EH (cell line): ENCODE measurements at places on chromosomes 16 and 17.

- no peak for DNase-seq
Measured at GRCh38 chr16:1537138-1537577, 3.7 kb downstream of the TMEM204 start.

GRCh38 chr17:57707892-57708291 is 37.2 kb downstream of the CCDC182 start:
- peak; percentile 9 for DNase-seq

DNA sequence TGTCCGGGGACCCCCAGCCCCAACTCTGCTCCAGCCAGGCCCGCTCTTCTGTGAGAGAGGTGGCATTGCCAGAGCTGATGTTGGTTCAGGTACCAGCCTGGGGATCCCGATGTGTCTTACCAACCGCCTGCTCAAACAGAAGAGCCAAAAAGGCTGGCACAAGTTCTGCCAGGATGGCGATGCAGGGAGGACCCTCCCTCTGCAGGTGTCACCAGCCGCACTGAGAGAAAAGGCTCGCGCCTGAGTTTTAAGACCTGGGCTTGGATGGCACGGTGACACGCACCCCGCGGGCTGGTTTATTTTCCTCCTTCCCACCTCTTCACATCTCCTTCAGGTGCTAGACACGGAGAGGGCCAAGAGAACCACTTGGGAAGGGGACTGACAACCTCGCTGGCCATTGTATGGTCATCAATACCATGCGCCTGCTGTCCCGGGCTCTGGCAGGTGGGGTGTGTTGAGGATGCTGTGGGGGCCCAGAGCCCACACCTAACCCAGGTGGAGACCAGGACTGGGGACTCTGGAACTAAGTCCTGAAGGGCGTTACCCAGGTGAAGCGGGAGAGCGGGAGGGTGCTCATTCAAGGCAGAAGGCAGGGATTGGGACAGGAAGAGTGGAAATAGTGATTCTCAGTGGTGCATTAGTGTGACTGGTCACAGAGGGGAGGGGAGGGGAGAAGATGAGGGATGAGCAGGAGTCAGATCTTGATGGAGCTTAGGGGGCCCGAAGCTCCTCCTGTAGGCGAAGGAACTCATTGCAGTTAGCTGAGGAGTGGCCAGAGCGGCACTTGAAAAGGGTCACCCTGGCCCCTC is 16.3 kb downstream of the FOXJ1 start:
- peak; percentile 31 for DNase-seq

DNA sequence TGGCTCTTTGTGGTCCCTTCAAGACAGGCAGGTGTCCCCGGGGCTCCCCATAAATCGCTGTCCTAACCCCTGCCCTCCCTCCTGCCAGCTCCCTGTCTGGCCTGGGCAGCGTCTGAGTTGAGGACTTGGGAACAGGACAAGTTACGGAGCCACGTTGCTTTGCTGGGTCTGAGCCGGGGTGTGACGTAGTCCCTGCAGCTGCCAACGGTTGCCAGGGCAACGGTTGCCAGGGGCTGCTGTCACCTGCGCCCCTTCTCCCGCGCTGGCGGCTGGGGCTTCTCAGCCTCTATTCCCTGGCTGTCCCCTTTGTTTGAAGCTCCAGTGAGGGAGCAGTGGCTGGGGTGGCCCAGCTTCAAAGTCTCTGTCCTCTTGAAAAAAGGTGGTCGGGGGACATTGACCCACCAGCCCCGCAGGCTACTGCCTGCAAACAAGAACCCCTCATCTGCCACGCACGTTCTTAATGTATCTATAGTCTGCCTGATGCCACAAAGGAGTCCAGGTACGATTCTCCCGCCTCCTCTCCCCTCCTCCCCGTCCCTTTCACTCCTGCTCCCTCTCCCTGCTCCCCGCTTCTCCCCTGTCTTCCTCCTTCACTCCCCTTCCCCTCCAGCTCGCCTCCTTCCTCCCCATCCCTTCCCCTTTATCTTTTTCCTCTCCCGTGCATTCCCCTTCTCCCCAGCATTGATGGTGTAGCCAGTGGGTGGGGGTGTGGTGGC is 10.9 kb downstream of the ADGRG1 start:
- no peak for DNase-seq

DNA sequence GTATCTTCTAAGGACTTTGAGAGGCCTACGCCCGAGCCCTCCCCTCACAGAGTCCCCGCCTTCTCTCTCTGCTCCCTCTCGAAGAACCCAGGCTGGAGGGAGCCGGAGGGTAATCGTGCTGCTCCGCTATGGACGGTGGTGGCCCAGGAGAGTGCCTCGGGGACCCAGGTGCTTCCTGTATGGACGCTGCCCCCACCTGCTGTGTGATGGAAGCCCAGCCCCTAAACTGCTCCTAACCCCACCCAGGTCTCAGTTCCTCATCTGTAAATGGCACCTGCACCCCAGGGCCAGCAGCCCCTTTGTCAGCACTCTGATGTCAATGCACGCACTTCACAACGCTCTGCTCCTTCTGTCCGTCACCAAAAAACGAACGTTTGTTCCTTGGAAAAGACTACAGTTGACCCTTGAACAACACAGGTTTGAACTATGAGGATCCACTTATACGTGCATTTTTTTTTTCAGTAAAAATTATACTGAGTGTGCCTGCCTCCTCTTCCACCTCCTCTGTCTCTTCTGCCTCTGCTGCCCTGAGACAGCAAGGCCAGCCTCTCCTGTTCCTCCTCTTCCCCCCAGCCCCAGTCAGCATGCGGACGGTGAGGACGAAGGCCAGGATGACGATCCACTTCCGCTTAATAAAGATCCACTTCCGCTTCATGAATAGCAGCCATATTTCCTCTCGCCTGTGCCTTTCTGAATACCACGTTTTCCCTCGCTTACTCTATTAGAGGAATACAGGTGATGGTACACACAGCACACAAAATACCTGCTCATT is 118.3 kb downstream of the BANP start:
- DNase-seq, result no peak

- peak; percentile 10 for DNase-seq
Measured at GRCh38 chr16:49556606-49557446, 183.2 kb downstream of the C16orf78 start.

DNA sequence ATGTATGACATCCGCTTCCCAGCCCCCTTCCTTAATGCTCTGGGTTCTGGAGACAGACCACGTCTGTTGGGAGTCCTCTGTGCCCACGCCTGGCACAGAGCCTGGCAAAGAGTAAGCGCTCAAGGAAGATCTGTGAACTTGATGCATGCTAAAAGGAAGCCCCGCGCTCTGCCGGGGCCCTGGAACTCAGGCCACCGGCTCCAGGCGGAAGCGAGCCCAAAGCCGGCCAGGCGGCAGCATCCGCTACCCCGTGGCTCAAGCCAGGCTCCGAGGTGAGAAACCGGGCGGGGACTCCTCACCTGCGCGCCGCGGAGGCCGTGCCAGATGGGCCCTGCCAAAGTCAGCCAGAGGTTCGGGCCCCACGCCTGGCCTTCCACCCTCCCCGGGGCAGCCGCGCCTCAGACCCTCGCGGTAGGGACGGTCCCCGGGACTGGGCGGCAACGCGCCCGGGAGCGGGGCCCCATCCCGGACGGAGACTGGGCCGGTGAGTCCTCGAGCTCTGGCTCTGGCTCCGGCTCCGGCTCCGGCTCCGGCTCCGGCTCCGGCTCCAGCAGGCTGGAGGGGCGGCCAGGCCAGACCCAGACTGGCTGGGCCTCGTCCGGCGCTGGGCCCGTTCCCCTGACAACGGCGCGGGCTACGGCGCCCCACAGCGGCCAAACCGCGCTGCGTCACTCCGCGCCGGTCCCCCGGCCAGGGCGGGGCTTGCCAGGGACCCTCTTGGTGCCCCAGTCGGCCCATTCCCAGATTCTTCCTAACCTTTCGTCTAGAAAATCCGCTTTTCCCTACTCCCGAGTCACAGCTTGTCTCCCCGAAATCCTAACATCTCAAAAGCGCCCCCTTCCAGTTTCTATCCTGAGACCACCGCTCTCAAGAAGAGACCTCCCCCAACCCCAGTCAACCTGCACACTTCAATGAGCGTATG is at the start of gene ZDHHC1:
ZDHHC1 (minus strand) TSS at position 606 of the 922 bp plus-strand sequence. CDS start 8,702 bp downstream, outside the sequence.
- peak; percentile 69 for DNase-seq

GRCh38 chr17:17513626-17514025 is 17.4 kb upstream of the RASD1 start:
- DNase-seq, result no peak

- no peak for DNase-seq
Measured at GRCh38 chr16:28183484-28183883, 28.3 kb downstream of the XPO6 start.

- peak; percentile 7 for DNase-seq
Measured at GRCh38 chr17:19534562-19535149, 1.0 kb downstream of the SLC47A1 start.

- DNase-seq, result no peak
Measured at GRCh38 chr17:38898291-38898679, 27.1 kb upstream of the LASP1NB start.

GRCh38 chr17:72191921-72192799 is 71.3 kb downstream of the SOX9 start:
- peak; percentile 78 for DNase-seq

DNA sequence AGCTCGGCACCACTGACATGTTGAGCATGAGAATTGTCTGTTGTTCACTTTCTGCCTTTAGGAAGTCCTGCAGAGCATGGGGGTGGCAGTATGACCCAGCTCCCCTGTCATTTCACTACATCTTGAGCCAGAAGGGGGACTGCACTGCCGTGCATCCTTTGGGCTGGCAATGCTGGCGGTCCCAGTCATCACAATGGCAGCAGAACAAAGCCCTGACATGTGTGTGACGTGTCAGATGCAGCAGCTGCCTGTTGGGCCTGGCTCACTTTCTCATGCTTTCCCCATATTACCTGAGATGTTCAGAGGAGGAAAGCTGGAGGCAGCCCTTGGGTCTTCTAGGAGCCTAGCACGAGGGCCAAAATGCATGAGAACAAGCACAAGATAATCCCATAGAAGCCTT is 6.3 kb upstream of the ABAT start:
- no peak for DNase-seq

- DNase-seq, result no peak
Measured at GRCh38 chr17:48550502-48551213, 5.7 kb upstream of the HOXB2 start.

GRCh38 chr17:9894231-9894630 is 10.8 kb downstream of the RCVRN start:
- no peak for DNase-seq

GRCh38 chr17:60372790-60373483 is 19.0 kb downstream of the USP32 start:
- DNase-seq, result peak; percentile 84

- peak; percentile 93 for DNase-seq
Measured at GRCh38 chr17:17605729-17606088, 14.2 kb upstream of the PEMT start.

DNA sequence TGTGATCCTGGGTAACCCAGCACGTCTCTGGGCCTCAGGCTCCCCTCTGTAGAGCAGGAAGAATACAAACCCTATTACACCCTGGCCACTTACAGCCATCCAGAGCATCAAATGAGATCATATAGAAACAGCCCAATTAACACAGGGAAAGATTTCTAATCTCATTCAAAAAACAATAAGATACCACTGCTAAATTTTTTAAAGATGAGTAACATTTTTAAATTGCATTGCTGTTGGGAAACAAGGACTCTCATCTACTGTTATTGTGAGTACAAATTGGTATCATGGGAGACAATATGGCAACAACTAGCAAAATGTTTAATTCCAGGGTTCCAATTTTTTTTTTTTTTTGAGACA is 41.1 kb downstream of the SRL start:
- peak; percentile 79 for DNase-seq

DNA sequence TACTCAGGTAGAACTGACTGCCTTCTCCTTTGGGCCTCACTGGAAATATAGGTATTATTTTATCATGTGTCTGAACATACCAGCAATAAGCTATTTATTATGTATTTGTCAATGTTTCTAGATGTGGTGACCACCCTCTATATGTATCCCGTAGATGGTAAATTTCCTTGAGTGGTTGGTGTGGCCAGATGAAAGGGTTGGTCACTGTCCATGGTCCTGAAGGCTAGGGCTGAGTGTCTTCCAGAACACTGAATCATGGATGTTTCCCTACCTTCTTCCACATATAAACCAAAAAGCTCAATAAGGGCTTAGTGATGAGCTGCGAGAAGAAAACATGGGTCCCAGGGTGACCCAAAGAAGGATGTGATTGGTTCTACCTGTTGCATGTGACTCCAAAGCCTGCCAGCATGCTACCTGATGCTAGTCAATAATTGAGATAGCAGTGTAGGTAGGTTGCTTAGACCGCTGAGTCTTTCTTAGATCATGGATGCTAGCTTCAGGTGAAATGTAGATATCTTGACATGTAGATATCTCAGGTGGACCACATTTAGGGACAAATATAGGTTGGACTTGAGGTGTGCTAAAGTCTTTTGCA is 150.3 kb downstream of the ASIC2 start:
- peak; percentile 35 for DNase-seq

GRCh38 chr17:75260641-75261335 is 618 bp downstream of the GGA3 start:
- no peak for DNase-seq

GRCh38 chr17:72176516-72176851 is 55.7 kb downstream of the SOX9 start:
- no peak for DNase-seq

GRCh38 chr16:8736123-8736668 is 61.2 kb downstream of the TMEM186 start:
- DNase-seq, result no peak

DNA sequence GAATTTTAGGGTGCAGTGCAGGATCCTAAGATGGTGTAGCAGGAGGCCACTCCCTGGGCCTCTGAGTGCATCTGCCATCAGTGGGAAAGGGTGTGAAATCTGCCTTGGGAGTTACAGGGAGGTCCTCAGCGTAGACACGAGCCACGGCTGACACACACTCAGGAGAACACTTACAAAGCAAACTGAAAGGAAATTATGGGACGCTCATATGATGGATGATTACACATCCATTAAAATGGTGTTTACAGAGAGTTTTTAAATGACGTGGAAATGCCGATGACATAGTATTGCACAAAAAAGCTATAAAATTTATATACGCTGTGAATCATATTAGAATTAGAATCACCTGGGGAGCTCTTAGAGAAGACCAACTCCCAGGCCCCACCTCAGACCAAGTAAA is 175.2 kb downstream of the CCDC182 start:
- no peak for DNase-seq

DNA sequence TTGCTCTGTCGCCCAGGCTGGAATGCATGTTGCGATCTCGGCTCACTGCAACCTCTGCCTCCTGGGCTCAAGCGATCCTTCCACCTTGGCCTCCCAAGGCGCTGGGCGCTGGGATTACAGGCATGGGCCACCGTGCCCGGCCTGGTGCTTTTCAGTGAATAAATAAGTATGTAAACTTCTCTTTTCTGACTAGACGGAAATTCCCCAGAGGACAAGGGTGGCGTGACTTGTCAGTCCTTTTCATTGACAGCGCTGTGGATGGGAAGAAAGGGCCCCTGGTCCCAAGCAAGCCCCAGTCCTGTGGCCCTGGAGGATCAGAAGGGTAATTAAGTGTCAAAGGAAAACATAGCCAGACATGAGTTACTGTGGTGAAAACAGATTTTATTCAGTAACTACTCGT is 9.6 kb upstream of the SPN start:
- no peak for DNase-seq

- DNase-seq, result no peak
Measured at GRCh38 chr17:19725486-19725885, 9.1 kb upstream of the SLC47A2 start.
